T-helper 17 cell (primary cell): ENCODE measurements at places on chromosomes 7 and 10.

- DNase-seq = no peak
- no peak overlapping the region for H3K4me3 ChIP-seq
- no peaks in the 10 kb centered on the region for H3K36me3 ChIP-seq
- peaks cover 22% of the 10 kb centered on the region for H3K27me3 ChIP-seq
- H3K4me1 ChIP-seq = peaks cover 10% of the 10 kb centered on the region
Measured at GRCh38 chr10:24448351-24448999, 239.5 kb downstream of the KIAA1217 start.

- peak overlapping the region; percentile 31 for H3K4me3 ChIP-seq
- H3K27ac ChIP-seq = peak overlapping the region; percentile 51
- H3K36me3 ChIP-seq = peaks cover 8% of the 10 kb centered on the region
- peaks cover 24% of the 10 kb centered on the region for H3K4me1 ChIP-seq
- DNase-seq = no peak
Measured at GRCh38 chr10:62075912-62076311, 174.4 kb downstream of the ARID5B start.

GRCh38 chr7:94236960-94237359, 157.7 kb upstream of the COL1A2 start:
- peaks cover 9% of the 10 kb centered on the region for H3K27me3 ChIP-seq
- no peak overlapping the region for H3K27ac ChIP-seq
- H3K36me3 ChIP-seq = no peaks in the 10 kb centered on the region
- H3K4me1 ChIP-seq = no peaks in the 10 kb centered on the region

DNA sequence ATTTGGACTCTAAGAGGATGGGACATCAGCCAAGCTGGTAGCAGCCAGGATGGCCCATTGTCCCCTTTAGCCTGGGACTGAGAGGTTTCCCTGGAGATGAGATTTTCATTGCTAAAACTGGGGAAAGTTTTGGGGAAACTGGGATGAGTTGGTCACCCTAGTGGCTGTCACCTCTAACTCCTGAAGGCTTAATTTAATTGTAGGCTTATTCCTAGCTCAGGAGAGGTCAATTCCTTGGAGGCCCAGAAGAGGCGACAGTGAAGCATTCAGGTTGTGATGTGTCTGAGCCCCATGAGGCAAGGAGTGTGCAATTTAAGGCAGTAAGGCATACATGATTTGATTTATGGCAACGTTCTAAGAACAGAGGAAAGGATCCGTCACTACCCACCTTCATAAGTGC, 24.9 kb upstream of the JAZF1 start:
- H3K27me3 ChIP-seq = peaks cover 11% of the 10 kb centered on the region
- no peak overlapping the region for H3K27ac ChIP-seq
- no peaks in the 10 kb centered on the region for H3K4me1 ChIP-seq
- peaks cover 2% of the 10 kb centered on the region for H3K36me3 ChIP-seq

- no peak overlapping the region for H3K4me3 ChIP-seq
- DNase-seq = no peak
- H3K27me3 ChIP-seq = no peaks in the 10 kb centered on the region
- H3K4me1 ChIP-seq = no peaks in the 10 kb centered on the region
Measured at GRCh38 chr7:135109562-135109961, 38.3 kb upstream of the TMEM140 start.

DNA sequence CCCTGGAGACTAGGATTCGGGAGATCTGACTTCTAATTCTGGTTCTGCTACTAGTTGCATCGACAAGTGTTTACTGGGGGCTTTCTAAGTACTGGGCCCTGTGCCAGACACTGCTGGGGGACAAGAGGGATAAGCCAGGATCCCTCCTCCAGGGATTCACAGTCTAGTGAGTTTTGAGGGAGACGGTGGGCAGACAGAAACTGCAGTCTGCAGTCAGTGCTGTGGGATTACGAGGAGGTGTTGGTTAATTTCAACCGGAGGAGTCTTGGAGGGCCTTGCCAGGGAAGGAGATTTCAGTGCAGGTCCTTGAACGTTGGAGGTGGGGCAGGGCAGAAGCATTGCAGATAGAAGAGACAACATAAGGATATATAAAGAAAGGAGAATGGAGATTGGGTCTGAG, 3.5 kb upstream of the KCNH2 start:
- no peak overlapping the region for H3K27ac ChIP-seq
- peak overlapping the region; percentile 16 for H3K4me3 ChIP-seq
- peaks cover 22% of the 10 kb centered on the region for H3K4me1 ChIP-seq
- H3K36me3 ChIP-seq = peaks cover 2% of the 10 kb centered on the region

DNA sequence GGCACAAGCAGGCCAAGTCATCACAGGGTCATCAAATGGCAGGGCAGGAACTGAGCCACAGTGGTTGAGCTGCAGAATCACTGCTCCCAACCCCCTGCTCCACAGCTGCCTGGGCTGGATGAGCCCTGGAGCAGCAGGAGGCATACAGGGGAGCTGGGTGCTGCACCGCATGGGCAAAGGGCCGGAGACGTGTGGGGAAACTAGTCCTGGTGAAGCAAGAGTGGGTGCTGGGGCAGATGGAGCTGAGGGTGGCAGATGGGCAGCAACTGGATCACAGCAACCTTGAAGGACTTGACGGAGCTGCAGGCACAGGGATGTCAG, 16.0 kb upstream of the VOPP1 start:
- no peak overlapping the region for H3K27ac ChIP-seq
- H3K36me3 ChIP-seq = no peaks in the 10 kb centered on the region
- DNase-seq = no peak

GRCh38 chr7:68892236-68892635, 706.0 kb upstream of the AUTS2 start:
- no peak overlapping the region for H3K27ac ChIP-seq
- no peak for DNase-seq
- H3K4me3 ChIP-seq = no peak overlapping the region
- H3K4me1 ChIP-seq = no peaks in the 10 kb centered on the region

GRCh38 chr10:44962870-44963738, 3.5 kb downstream of the RASSF4 start:
- H3K27ac ChIP-seq = no peak overlapping the region
- no peaks in the 10 kb centered on the region for H3K36me3 ChIP-seq
- no peaks in the 10 kb centered on the region for H3K27me3 ChIP-seq
- H3K4me3 ChIP-seq = no peak overlapping the region
- peaks cover 15% of the 10 kb centered on the region for H3K4me1 ChIP-seq

DNA sequence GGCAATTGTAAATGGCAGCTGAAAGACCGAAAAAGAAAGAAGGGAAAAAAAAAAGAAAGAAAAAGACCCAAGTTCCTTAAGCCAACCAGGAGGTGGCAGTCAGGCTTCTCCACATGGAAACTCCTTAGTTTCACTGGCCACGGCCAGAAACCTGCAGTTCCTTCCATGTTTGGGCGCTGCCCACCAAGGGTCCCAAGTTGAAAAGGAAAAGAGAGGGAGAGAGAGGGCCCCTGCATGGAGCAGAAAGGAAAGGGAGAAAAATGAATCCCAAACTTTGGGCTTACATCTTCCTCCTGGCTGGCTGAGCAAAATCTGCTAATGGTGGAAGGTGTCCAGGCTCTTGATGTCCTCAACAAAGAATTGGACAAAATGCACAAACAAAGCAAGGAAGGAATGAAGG, 31.8 kb upstream of the ABCA13 start:
- H3K27me3 ChIP-seq = peaks cover 26% of the 10 kb centered on the region
- no peak for DNase-seq
- no peak overlapping the region for H3K4me3 ChIP-seq
- peaks cover 18% of the 10 kb centered on the region for H3K4me1 ChIP-seq
- peaks cover 3% of the 10 kb centered on the region for H3K36me3 ChIP-seq
- H3K27ac ChIP-seq = no peak overlapping the region

DNA sequence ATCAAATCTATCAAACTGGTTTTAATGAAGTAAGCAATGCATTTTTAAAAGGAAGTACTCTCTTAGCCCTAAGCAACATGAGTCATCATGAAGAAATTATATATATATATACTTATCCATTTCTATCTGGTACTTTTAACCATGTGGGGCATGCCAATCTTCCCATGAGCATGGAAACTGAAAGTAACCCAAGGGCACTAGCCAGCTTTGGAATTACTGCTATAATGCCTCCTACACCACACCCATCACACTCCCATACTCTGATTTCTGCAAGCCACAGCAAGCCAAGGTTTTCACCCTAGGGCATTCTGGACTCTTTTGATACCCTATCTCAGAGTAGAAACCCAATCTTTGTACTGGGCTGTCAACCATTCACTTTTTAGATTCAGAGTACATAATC, 204.6 kb downstream of the IMMP2L start:
- H3K4me1 ChIP-seq = peaks cover 2% of the 10 kb centered on the region
- no peaks in the 10 kb centered on the region for H3K36me3 ChIP-seq
- DNase-seq = no peak
- H3K27me3 ChIP-seq = no peaks in the 10 kb centered on the region
- H3K4me3 ChIP-seq = no peak overlapping the region

DNA sequence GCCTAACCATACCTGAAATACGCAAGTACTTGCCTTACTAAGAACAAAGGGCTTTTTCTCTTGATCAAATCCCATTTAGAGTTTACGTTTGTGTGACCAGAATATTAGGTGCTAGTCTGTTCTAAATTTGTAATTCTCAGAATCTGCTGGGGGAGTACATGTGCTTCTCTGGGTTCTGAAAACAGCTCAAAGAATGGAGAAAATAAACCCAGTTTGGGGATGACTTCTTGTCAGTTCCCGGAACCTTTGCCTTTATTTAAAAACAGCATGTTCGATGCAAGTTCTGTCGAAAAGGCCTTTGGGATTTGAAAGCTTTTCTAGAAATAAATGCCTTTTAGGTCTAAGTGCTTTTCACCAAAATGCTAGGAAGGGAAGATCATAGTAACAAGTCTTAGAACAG, 147.0 kb downstream of the ARID5B start:
- peaks cover 7% of the 10 kb centered on the region for H3K36me3 ChIP-seq
- no peak for DNase-seq

GRCh38 chr7:146635205-146636032, 518.8 kb downstream of the CNTNAP2 start:
- no peak for DNase-seq
- H3K36me3 ChIP-seq = no peaks in the 10 kb centered on the region
- H3K4me1 ChIP-seq = no peaks in the 10 kb centered on the region
- H3K27ac ChIP-seq = no peak overlapping the region
- H3K4me3 ChIP-seq = no peak overlapping the region

DNA sequence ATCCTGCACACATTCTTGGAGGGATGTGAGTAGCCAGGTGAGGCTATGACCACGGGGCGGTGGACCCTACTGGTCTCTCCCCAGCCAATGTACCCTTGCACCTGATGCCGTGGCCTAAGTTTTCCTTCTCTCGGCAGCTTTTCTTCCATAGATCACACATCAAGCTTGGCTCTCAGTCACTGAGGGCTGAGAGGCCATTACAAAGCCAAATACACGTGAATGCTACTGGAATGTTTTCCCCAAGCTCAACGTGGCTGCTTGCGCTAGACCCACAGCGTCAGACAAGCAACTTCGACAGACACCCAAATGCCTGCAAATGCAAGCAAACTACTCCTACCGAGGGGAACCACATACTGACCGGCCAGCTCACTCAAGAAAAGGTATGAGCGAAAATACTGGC, 83.1 kb downstream of the PRPF18 start:
- H3K4me1 ChIP-seq = no peaks in the 10 kb centered on the region
- H3K27me3 ChIP-seq = no peaks in the 10 kb centered on the region
- H3K4me3 ChIP-seq = no peak overlapping the region
- peaks cover 2% of the 10 kb centered on the region for H3K36me3 ChIP-seq
